ENCODE measurements at places on chromosomes 7 and 10.
A peak's percentile ranks its signal among the peaks of the same experiment; 100 is the strongest.

DNA sequence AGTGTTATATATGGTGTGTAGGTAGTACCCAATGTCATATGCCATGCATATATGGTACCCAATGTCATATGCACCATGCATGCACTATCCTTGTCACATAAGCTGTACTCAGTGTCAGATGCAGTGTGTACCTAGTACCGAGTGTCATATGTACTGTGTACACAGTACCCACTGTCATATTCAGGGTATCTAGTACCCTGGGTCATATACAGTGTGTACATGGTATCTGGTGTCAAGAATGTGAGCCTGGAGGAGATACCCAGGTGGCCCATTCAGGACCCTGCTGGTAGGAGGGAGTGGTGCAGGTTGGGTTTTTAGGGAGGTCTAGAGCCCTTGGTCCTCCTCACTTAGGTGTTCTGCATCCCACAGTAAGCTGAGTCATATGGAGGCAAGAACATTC lies 1.8 kb downstream of the ZMYND11 start:
- peak; percentile 47 for DNase-seq

- DNase-seq: peak; percentile 79
These were observed 2.8 kb downstream of the PKD1L1 start for GRCh38 chr7:47945261-47946015.

DNA sequence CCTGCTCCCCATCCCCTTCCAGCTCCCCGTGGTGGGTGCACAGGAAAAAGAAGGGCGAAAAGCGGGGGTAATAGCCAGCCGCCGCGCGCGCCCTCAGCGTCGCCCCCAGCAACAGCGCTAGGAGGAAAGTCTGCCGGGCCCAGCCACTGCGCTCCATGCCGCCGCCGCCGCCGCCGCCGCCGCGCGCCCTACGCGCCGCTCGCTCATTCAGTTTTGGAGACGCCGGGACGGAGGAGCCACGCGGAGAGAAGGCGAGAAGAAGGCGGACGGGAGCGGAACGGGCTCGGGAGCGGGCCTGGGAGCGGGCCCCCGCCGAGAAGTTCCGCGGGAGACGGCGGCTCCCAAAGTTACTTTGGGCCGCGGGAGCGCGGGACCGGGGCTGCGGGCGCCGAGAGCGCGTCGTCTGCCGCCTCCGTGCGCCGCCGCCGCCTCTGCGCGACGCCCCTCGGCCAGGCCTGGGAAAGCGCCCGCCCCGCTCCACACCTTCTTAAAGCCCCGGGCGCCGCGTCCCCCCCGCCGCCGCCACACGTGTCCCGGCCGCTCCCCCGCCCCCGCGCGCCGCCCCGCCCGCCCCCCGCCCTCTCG lies at the start of gene RELN:
Gene RELN, minus strand, starts transcription at position 459 of the 585 bp plus-strand sequence. Its CDS starts 302 bp downstream, at position 157.
- DNase-seq: peak; percentile 94

DNA sequence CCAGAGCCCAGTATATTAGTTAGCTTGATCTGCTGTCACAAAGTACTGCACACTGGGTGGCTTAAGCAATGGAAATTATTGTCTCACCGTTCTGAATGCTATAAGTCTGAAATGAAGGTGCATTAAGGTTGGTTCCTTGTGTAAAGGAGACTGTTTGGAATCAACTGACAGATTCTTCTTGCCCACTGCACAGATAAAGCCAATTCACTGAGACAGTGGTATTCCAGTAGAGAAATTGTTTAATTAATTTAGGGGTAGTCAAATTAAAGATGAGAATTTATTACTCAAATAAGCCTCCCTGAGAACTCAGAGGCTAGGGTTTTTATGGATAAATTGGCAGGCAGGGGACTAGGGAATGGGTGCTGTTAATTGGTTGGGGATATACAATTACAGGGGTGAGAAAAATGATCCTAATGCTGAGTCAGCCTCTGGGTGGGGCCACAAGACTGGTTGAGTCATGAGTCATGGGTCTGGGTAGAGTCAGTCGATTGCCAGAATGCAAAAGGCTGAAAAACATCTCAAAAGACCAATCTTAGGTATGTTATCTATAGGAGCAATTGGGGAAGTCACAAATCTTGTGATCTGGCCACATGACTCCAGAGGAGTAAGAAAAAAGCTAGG lies 23.5 kb upstream of the SAMD9L start:
- DNase-seq: no peak

DNA sequence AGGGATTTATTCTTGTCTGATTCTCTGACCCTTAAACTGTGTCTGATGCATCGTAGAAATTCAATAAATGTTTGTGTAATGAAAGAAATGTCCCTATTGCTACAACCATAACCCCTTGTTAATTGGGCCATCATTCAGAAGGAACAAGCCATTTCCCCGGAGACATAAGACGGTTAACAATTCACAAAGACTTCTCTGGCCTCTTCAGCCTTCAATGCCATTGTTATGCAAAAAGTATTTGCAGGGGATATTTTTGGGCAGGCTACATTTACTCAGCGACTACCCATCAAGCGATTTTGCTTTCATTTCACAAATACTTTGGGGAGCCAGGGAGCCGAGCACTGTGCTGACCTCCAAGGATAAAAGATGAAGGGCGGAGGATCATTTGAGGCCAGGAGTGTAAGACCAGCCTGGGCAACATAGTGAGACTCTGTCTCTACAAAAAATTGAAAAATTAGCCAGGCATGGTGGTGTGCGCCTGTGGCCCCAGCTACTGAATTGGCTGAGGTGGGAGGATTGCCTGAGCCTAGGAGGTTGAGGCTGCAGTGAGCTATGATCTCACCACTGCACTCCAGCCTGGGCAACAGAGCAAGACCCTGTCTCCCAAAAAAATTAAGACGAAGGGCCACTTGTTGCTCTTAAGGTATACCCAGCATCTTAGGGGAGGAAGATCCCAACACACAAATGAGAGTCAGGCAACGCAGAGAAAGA lies 20.0 kb upstream of the SDK1 start:
- no peak for DNase-seq

DNA sequence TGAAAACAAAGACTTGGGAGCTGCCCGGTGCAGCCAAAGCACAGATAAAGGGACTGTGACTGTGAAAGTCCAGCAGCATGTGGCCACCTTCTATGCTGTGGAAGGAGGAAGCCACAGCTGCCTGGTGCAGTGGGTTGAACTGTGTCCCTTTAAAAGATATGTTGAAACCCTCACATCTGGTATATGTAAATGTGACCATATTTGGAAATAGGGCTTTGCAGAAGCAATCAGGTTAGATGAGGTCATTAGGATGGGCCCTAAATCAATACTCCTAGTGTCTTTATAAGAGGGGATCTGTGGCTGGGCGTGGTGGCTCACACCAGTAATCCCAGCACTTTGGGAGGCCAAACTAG lies 136.9 kb downstream of the GLI3 start:
- DNase-seq: no peak

DNA sequence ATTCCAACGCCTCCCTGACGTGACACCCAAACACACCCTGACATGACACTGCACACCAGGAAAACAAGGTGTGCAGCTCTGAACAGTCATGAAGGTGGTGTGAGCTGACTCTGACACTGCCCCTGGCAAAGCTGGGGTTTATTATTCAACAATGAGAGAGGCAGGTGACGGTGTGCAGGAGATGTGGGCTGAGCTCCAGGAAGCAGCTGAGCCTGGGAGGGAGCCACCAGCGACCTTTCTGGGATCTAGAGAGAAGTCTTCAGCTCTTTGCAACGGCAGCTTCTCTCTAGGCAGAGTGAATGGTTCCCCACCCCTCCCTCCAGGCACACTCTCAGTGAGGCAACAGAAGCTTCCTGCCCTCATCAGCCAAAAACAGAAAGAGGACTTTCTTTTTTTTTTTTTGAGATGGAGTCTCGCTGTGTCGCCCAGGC lies 65.6 kb downstream of the SH3PXD2A start:
- no peak for DNase-seq

- no peak for DNase-seq
These were observed 176.4 kb downstream of the ELFN1 start for GRCh38 chr7:1846331-1847065.

- no peak for DNase-seq
These were observed 30.0 kb upstream of the VDAC2 start for GRCh38 chr10:75180592-75180991.

DNA sequence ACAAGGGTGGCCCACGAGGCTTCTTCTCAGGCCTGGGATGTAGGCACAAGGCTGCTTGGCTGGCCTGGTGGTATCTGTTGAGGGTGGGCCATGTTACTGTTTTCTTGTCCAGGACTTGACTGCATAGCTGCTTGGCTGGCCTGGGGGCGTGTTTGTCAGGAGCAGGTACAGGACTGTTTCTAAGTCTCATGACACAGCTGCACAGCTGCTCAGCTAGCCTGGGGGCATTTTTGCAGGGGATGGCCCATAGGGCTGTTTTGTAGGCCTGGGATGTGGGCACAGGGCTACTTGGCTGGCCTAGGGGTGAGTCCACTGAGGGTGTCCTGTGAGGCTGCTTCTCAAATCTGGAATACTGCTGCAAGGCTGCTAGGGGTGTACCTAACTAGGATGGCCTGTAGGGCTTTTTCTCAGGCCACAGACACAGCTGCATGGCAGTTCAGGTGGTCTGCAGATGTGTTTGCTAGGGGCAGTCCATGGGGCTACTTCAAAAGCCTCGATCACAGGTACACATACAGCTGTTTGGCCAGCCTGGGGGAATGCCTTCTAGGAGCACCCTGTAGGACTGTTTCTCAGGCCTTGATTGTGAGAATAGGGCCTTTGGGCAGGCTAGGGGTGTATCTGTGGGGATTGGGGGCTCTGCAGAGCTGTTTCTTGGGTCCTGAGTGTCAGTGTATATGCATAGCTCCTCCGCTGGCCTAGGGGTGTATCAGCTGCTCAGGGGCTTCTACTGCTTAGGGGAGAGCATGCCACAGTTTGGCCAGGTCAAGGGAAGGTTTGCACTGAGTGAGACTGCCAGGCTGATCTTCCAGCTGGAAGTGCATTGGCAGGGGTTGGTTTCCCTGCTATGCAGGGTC lies 26.6 kb upstream of the PLA2G12B start:
- DNase-seq: no peak

GRCh38 chr10:46296641-46297141 lies 9.9 kb downstream of the ANTXRL start:
- no peak for DNase-seq

DNA sequence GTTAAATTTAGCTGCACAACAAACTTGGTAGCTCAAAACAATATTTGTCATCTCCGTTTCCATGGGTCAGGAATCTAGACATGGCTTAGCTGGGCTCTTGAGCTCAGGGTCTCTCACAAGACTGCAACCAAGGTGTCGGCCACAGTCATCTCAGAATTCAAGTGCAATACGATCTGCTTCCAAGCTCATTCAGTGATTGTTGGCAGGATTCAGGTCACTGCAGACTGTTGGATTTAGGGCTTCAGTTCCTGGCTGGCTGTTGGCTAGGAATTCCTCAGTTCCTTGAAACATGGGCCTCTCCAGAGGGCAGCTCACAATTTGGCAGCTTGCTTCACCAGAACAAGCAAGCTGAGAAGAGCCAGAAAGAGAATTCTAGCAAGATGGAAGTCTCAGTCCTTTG lies 17.5 kb upstream of the CHST3 start:
- no peak for DNase-seq

- peak; percentile 6 for DNase-seq
These were observed 46.0 kb downstream of the ZAN start for GRCh38 chr7:100779359-100779758.

- DNase-seq: no peak
These were observed 36.9 kb downstream of the FRMPD2 start for GRCh38 chr10:48237259-48238250.

GRCh38 chr10:48307711-48308018 lies 1.2 kb downstream of the MAPK8 start:
- no peak for DNase-seq

DNA sequence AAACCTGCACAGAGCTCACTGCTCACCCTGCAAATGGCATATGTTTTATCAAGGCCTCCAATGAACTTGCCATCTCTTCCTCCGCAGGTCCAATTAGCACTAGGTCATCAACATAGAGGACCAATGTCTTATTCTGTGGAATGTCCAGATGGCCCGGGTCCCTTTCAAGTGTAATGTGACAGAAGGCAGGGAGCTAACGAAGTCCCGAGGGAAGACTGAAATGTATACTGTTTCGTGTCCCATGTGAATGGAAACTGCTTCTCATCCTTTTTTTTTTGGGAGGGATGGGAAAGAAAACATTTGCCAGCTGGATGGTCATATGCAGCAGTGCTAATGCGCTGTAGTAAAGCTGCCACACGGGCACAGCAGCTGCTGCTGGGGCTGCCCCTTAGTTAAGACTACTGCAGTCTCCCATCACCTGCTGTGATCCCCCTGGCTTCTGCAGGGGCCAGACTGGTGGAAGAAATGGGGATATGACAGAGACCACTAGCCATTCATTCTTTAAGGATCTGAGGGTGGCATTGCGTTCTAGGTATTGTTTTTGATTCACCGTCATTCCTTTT lies 61.7 kb upstream of the CCNY start:
- no peak for DNase-seq
